ENCODE measurements at places on chromosomes 16 and 17.

- DNase-seq, result no peak
Measured at GRCh38 chr17:43456661-43457361, 27.0 kb upstream of the DHX8 start.

GRCh38 chr17:4898927-4899326, 409 bp upstream of the C17orf107 start:
- DNase-seq, result no peak

- DNase-seq, result peak; percentile 22
Measured at GRCh38 chr17:46063241-46063640, 64.2 kb downstream of the STH start.

DNA sequence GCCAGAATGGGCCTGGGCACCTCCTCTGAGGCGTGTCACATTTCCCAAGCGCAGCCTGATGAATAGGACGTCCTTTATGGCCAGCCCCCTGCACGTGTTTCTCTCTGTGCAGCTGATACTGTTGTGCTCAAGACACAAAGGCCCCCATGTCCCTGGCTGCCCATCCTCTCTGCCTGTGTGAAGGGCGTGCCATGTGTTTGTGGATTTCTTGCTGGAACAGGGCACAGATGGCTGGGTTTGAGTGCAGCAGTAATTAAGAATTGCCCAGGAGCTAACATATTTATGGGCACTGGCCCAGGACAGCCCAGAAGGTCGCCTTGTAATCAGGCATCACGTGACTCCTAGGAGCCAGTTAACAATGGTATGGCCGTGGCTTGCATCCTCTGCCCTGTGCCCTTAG, 181.1 kb downstream of the CCDC182 start:
- no peak for DNase-seq

DNA sequence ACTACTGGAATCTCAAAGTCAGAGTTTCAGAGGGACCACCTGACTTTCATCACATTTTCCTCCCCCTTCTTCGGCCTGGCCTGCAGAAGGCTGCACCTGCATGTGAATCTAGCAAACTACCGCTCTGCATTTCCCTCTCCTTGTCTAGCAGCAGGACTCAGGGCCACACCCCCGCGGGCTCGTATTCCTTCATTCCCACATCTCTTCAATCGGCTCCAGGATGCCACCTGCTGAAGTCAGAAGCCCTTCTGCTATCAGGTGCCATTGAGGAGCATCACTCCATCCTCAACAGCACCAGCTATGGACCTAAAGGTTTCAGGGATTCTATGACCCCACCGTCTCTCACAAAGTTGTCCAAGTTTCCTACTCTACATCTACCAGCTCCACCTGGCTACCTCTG, 169.5 kb downstream of the VPS53 start:
- no peak for DNase-seq

DNA sequence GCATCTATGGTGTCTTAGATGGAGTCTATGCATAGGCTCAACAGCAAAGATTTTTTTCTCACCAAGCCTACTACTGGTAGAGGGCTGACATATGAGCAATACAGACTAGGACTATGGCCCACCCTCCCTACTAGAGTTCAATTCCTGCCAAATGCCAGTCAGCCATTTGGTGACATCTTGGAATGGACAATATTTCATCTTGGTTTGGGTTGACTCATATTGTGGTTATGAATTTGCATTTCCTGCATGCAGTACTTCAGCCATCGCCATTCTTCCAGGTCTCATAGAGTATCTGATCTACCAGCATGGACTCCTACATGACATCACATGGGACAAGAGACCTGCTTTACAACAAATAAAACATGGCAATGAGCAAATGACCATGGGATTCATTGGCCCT, 778.1 kb upstream of the SOX9 start:
- DNase-seq, result no peak
